Dorsolateral prefrontal cortex (tissue), 122 donors: ENCODE measurements at places on chromosomes 11 and 22.

GRCh38 chr11:36061471-36061870, 117.6 kb downstream of the LDLRAD3 start:
- no peak for DNase-seq

GRCh38 chr22:38203090-38203810, 1.5 kb downstream of the MAFF start:
- DNase-seq: no peak

GRCh38 chr11:104907521-104908185, 9.4 kb upstream of the CASP12 start:
- no peak for DNase-seq

GRCh38 chr11:120703358-120704152, 192.0 kb downstream of the GRIK4 start:
- no peak for DNase-seq

GRCh38 chr22:30427871-30428270, 2.3 kb downstream of the MTFP1 start:
- no peak for DNase-seq

DNA sequence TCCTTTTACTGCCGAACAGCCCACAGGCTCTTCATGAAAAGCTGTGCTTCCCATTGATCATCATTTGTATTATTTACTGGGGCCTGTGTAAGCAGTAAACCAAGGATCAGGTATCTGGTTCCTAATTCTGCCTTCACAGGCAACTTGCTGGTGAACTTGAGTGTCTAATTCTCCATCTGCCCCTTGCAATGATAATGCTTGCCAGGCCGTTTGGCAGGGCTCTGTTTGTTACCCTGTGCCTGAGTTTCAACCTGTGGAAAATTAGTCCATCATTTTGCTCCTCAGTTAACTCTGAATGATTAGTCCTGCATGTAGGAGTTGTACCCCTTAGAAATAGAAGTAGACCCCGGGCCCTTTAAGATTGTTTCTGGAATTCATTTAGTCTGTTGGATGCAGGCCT, 298.4 kb upstream of the CADM1 start:
- DNase-seq: no peak

DNA sequence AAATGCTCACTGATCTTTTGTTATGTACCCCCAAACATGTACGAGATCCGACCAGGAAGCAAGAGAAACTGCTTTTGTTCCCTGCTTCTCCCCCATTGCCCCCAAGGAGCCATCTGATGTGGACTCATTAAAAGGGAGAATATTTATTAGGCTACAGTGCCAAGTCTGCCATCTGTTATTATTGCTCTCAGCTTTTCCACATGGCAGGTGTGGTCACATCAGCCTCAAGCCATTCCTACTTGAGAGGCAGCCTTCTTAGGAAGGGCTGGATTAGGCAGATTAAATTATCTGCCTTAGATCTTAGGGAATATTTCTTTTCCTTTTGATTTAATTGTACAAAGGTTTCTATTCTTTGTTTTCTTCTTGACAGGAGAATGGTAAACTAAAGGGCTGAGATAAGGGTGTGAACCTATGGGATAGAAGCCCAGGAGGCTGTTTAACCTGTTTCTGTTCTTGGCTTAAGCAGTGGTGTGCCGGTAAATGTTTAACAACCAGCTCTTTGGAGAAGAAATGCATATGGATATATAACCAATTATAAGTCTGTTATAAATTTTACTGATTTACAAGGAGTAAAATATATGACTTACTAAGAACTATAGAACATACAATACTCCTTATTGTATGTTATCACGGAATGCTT, 88.8 kb downstream of the PDHX start:
- no peak for DNase-seq

DNA sequence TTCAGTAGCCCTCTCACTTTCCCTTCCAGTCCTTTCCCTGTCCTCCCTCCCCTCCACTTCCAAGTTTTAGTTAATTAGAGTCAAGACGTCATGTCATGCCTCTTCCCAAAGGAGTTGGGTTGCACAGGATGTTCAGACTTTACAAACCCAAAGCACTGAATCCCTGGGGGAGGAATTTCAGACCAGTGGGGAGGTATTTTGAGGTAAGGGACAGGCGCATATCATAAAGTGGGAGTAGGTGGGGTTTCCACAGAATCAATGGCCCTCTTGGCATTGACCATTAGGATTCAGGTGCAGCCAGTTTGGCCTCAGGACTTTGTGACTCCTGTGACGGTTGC, 733 bp upstream of the ACP2 start:
- DNase-seq: no peak

GRCh38 chr11:69663326-69663725, 11.8 kb downstream of the LTO1 start:
- DNase-seq: peak; percentile 11

DNA sequence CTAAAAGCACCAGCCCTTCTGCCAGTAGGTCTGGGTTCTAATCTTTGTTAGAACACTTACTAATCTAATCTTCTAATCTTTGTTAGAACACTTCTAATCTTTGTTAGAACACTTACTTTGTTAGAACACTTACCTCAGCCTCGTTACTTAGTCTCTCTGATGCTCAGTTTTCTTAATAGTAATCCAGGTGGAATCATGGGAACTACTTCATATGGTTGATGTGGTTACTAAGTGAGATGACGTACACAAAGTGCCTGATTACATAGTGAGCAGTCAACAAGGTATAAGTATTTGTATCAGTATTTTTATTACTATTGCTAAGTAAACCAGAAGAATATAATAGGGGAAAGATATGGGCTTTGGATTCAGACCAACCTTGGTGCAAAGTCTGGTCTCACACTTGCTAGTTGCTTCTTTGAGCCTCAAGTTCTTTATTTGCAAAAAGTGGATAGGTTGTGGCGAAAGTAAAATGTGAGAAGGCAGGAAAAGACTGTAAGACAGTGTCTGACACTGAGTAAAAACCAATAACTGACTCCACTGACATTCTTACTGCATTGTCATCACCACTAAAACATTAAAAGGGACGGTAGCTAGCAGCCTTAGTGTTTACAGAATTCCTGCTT, 83.7 kb downstream of the TRAF6 start:
- DNase-seq: no peak

DNA sequence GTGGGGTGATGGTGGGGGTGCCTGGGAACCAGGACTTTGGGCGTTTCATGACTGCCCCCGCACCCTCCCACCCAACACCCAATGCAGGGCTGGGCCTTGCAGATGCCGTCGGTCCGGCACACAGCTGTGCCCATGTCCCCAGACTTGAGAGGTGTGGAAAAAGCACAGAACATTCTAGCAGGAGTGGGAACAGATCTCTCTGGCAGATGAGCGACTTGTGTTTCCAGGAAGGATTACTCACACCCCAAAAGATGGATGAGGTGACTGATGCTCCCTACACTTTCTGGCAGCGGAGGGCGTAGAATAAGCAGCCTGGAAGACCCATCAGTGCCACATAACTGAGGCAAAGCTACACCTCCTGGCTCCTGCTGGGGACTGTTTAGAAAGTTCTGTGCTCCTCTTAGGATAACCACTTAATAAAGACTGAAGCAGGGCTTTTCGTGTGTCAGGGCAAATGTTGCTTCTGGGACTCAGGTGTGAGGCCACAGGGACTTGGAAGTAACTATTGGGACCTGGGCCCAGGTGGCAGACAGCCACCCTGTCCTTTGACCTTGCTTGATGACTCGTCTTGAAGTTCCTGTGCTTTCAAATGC, 24.2 kb downstream of the FBLN1 start:
- DNase-seq: no peak
